ENCODE measurements at places on chromosomes 5 and 9.

GRCh38 chr9:111411266-111411665 is 72.9 kb downstream of the ECPAS start:
- DNase-seq, result no peak

DNA sequence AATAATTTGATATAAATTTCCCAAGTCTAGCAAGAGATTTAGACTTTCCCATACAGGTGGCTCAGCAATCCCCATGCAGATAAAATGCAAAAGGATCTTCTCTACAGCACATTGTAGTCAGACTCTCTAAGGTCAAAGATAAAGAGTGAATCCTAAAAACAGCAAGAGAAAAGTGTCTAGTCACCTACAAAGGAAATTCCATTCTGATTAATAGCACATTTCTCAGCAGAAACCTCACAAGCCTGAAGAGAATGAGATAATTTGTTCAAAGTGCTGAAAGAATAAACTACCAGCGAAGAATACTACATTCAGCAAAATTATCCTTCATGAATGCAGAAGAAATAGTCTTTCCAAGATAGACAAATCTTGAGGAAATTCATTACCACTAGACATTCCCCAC is 493.3 kb downstream of the PRELID2 start:
- no peak for DNase-seq

GRCh38 chr5:172696171-172696849 is 55.2 kb downstream of the NEURL1B start:
- no peak for DNase-seq

- DNase-seq, result no peak
These were observed 81.6 kb downstream of the TMEM215 start for GRCh38 chr9:32864971-32865370.

DNA sequence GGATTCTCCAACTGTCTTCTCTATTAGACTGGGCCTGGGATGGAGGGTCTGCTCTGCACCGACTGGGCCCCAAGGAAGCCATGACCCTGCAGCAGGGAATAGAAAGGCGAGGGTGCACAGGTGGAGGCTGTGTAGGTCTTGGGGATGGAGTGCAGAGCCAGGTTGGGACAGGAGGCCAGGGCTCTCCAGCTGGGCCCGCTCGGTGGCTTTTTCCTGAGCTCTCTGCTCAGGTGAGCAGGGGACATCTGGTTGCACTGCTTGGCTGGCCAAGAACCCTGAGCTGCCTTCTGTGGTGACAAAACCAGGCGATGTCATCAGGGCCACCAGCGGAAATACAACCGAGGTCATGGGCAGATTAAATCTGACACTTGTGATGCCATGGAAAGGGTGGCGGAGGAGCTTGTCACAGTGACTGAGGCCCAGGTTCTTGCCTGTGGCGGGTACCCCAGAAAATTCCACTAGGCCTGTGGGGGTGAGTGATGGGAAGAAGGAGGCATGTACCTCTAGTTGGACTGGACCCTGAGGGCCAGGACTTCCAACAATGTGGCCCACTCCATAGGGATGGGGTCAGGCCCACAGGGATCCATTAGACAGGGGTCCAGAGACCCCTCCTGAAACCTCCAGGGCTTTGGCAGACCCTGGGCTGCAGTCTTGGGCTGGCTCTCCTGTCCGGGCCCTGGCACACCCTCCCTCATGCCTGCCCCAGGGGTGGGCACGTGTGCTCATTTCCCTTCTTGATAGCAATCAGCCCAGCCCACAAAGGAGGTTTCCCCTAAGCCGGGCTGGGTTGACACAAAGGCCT is 4.4 kb upstream of the IL3 start:
- peak; percentile 51 for DNase-seq

DNA sequence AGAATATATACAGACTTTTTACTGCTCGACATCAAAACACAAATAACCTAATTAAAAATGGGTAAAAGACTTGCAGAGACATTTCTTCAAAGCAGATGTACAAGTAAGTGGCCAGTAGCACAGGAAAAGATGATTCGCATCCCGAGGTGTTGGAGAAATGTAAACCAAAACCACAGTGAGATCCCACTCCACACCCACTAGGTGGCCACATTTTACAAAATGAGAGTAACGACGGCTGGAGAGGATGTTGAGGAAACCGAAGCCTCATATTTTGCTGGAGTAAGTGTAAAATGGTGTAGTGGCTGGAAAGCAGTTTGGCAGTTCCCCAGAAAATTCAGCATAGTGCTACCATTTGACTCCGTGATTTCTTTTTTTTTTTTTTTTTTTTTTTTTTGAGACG is 21.3 kb upstream of the GBGT1 start:
- peak; percentile 67 for DNase-seq

GRCh38 chr9:68974431-68974830 is 39.5 kb downstream of the PRKACG start:
- DNase-seq, result no peak

DNA sequence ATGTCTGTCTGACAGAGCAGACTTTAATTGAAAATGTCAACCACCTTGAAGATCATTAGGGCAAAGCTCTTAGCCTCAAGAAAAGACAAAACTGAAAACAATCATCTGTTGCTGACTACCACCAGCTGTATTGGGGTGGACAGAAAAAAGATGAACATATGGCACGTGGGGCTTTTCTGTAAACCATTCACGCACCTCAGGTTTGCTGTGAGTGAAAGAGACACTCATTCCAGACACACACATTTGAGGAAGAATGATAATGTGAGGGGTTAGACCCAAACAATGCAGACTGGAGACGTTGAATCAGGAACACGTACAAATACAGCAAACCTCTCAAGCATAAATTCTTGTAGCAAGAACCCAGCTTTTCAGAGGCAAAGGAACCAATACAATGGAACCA is 158.7 kb downstream of the EBF1 start:
- no peak for DNase-seq

DNA sequence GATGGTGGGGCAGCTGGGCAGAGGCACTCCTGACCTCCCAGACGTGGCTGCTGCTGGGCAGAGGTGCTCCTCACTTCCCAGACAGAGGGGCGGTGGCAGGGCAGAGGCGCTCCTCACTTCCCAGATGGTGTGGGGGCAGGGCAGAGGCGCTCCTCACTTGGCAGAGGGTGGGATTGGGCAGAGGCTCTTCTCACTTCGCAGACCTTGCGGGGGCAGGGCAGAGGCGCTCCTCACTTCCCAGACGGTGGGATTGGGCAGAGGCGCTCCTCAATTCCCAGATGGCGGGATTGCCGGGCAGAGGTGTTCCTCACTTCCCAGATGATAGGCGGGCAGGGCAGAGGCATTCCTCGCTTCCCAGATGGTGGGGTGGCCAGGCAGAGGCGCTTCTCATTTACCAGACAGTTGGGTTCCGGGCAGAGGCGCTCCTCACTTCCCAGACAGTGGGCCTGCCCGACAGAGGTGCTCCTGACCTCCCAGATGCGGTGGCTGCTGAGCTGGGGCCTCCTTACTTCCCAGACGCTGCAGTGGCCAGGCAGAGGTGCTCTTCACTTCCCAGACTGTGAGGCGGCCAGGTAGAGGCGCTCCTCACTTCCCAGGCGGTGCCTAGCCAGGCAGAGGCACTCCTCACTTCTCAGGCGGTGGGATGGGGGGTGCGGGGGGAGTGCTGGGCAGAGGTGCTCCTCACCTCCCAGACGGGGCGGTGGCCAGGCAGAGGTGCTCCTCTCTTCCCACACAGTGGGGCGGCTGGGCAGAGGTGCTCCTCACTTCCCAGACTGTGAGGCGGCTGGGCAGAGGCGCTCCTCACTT is 25.3 kb upstream of the SPATA31E1 start:
- DNase-seq, result no peak

- no peak for DNase-seq
These were observed 80.1 kb upstream of the CACNA1B start for GRCh38 chr9:137797206-137798120.

DNA sequence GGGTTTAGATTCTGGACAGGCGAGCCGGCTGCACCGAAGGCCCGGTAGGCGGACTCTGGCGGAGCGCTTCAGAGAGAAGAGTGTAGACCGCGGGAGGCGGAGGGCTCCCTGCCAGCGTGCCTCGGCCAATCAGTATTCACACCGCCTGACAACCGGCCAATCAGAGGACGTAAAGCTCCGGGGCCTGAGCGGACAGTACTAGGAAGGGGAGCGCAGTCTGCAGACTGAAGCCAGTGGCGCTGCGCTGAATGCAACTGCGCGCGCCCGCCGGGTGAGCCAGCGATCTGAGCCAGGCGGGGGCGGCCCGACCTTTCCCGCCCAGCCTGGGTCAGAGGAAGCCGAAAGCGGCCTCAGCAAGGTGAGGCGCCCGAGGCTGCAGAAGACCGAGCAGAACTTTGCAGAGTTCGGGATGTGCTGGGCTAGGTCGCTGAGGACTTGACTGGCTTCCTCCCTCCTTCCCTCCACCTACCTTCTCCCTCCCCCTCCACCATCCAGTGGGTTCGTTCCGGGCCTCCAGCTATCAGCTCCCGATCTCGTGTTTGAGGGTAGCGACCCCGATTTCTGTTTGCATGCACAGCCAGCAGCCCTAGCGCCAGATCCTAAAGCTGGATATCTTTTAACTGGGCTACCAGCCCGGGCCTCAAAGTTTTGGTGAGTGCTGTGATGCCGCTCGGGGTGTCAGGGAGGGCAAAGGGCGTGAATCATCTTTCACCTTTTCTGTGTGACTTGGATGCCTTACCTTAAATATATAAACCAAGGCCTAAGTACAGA is at the start of gene DMRT2:
Gene DMRT2, plus strand, starts transcription at position 233 of the 771 bp plus-strand sequence. CDS start 1,257 bp downstream, outside the sequence.
- DNase-seq, result no peak

- no peak for DNase-seq
These were observed 15.3 kb upstream of the KIF12 start for GRCh38 chr9:114114364-114114763.

DNA sequence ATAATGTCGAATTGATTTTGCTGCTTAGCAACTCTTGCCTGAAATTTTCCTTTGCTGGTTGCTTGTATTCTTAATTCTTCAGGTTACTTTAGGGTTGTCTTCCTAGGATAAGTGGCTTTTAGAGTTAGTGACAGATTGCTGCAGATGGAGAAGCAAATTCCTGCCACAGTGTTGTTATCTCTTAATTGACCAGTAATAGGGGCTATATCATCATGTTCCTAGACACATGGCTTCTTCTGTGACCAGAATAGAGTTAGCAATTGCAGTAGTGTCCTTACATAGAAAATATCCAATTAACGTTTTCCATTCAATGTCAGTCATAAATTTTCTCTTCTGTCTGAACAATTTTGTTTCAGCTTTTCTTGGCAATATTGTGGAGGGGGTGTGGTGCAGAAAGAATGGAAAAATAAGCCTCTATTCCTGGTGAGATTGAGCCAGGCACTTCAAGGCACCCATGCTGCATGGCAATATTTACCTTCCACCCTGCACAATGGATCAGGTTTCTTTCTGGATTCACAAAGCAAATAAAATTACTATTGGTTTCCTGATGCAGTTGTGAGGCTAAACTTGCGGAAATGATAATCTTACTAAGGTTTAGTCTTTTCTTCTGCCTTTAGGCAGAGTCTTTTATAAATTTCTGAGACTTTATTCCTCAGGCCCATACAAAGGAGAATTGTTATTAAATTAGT is 1481.5 kb downstream of the EFNA5 start:
- DNase-seq, result no peak

GRCh38 chr5:34005211-34005610 is 2.6 kb downstream of the AMACR start:
- DNase-seq, result no peak

GRCh38 chr9:77707383-77708063 is 59.4 kb upstream of the GNA14 start:
- no peak for DNase-seq

DNA sequence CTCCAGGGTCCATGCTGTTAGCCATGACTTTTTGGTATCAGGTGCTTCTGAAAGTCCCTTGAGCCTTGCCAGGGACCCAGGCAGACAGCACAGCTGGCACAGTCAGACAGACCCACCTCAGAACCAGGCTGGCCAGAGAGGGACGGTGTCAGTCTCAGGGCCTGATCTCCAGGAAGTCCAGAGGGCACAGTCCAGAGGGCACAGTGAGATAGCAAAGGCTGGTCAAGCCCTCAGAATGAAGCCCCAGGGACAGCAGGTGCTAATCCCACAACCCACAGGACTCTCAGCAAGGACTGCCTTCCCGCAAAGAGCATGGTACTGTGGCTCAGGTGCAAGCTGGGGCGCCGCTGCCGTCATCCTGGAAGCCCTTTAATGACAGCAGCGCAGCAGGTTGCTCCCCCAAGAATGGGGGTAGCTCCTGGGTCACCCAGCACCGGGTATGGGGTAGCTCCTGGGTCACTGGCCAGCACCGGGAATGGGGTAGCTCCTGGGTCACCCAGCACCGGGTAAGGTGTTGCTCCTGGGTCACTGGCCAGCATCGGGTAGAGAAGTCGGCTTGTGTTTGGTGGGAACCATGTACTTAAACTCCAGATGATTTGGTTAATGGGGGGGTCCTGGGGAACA is 105.6 kb upstream of the PHYKPL start:
- no peak for DNase-seq

- DNase-seq, result no peak
These were observed 3.6 kb upstream of the SLC25A48 start for GRCh38 chr5:135830876-135831275.

DNA sequence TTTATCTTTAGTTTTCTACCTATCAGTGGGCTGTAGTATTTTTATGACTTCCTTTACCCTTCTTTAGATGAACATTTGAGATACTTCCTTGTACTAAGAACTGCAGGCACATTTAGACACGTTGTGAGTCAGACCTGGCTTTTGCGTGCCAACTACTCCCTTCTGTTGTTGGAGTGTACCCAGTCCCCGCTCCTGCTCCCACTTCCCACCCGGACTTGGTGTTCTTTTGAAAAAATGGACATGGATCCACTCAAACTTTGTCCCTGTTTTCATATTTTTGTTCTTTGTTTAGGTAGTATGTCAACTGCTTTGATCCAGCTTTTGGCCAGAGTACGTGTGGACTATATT is 60.7 kb downstream of the PARP8 start:
- no peak for DNase-seq

DNA sequence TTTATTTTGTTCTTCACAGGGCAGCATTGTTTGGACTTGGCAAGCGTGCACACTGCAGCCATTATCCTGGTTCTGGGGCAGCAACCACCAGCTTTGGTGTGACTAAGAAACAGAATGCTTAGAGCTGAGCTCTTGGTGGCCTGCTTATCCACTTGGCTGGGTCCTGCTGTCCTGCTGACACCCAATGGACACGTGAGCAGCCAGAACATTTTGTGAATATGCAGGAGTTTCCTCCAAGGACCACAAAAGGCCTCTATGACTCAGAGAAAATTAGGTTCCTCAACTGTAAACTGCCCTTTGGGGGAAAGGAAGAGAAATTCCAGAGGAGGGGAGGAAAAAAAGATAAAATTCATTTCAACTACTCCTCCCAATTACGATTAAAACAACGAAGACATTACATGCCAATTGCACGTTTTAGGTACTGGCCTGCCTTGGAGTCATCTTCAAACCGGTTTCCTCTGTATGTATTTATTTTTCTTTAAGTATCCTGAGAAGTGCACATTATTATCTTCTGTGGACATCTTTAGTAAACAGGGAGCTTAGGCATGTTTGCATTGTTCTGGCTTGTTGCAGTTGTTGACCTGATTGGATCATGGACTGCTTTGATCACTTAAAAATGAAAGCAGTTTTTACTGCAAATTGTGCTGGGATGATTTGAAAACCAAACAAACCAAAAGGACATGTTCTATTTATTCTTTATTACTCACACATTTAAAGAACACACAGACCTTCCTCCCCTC is 82.3 kb upstream of the TLE4 start:
- DNase-seq, result no peak

DNA sequence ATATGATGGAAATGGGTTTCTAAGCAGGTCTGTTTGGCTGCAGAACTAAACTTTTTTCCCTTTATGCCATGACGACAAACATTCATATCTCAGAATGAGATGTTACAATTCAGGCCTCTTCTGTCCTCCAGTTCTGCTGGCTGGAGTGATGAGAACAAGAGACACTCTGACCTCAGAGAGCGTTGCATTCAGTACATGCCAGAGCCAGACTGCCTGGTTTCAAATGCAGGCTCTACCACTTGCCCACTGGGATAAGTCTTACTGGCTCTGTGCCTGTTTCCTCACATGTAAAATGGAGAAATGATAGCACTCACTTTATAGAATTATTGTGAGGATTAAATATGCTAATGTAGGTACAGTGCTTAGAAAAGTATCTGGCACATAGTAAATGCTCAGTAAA is 24.8 kb upstream of the TOMM5 start:
- DNase-seq, result no peak

Measured in GDM1 (cell line).